ENCODE measurements at places on chromosomes 13 and 19. TPM values are rescaled to one million over a fixed set of nuclear protein-coding genes. Genes with fewer than 3 reads are reported as not detected.

Gene SHC2
- 50.8 TPM for total RNA-seq

Gene BEST2
- total RNA-seq = not detected

Gene ZNF628
- total RNA-seq = 4.7 TPM

- DNase-seq = no peak
Measured at GRCh38 chr19:41412953-41413352, 14.2 kb downstream of the B3GNT8 start.

- DNase-seq = no peak
Measured at GRCh38 chr13:51019026-51019425, 92.0 kb downstream of the C13orf42 start.

- DNase-seq = no peak
Measured at GRCh38 chr13:39149896-39150295, 111.6 kb downstream of the NHLRC3 start.

DNA sequence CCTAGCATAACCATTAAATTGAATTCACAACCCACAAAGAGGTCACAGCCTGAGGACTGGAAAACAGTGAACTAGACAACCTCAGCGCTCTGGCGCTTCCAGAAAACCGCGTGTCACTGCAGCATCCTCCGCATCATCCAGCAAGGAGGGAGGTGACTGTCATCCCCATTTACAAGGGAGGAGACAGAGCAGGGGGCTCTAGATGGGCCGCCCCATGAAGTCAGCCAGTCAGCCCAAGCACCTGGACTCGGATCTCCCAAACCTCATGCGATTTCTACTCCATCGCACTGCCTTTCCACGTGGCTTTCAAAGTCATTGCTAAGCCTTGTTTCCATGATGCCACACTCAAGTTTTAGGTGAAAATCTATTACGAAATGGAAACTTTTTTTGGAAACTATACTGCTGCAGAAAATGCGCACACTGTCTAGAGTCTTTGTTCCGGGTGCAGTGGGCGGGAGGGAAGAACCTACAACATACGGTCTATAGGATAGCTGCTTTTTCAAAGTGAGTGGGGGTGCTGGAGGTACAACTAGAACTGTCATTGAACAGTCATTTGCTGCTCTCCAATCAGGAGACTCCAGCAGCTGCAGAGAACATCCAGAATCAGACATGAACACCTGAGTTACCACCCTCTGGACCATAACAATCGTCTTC, 2.8 kb downstream of the AP3D1 start:
- DNase-seq = no peak

- DNase-seq = no peak
Measured at GRCh38 chr13:98482476-98483444, 94.1 kb downstream of the STK24 start.

DNA sequence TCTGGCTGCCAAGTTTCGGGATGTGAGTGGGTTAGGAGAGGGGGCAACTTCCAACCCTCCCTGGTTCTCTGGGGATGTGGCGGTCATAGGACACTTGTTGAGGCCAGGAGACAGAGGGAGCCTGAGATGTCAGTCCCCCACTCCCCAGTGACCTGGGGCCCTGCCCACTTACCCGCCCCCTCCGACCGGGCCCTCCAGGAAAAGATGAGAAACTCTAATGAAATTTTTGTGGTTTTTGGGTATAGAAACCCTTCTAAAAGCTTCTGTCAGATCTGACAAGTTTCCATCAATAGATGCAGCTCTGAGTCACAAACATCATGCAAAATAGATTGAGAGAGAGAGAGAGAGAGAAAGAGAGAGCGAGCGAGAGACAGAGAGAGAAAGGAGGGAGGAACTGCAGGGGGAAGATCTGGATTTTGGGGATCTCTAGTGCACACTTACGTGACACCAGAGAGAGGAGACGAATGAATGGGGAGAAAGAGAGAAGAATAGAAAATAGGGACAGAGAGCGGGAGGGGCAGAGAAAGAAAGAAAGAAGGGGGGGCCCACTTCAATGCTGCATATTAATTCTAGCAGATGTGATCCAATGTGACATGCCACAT, 94.0 kb downstream of the PTPRS start:
- DNase-seq = no peak

DNA sequence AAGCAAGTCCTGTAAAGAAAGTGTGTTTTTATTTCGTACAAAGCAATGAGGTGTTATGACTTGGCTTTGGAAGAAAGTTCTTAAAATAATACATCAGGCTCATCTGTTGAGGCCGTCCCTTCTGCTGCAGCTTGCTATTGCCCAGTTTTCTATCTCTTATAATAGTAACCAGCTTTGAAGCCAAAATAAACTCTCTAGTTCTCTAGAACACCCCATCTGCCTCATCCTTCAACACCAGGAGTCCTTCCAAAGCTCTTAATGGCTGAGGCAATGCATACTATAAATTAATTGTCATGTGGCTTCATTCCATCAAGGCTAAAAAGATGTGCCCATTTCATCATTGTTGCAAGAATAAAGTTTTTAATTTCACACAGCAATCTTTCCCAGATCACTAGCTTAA, 49.4 kb upstream of the IPO5 start:
- no peak for DNase-seq

- peak; percentile 89 for DNase-seq
Measured at GRCh38 chr19:751501-752341, 809 bp downstream of the MISP start.

- DNase-seq = no peak
Measured at GRCh38 chr13:64041296-64041695, 2625.6 kb upstream of the PCDH20 start.

DNA sequence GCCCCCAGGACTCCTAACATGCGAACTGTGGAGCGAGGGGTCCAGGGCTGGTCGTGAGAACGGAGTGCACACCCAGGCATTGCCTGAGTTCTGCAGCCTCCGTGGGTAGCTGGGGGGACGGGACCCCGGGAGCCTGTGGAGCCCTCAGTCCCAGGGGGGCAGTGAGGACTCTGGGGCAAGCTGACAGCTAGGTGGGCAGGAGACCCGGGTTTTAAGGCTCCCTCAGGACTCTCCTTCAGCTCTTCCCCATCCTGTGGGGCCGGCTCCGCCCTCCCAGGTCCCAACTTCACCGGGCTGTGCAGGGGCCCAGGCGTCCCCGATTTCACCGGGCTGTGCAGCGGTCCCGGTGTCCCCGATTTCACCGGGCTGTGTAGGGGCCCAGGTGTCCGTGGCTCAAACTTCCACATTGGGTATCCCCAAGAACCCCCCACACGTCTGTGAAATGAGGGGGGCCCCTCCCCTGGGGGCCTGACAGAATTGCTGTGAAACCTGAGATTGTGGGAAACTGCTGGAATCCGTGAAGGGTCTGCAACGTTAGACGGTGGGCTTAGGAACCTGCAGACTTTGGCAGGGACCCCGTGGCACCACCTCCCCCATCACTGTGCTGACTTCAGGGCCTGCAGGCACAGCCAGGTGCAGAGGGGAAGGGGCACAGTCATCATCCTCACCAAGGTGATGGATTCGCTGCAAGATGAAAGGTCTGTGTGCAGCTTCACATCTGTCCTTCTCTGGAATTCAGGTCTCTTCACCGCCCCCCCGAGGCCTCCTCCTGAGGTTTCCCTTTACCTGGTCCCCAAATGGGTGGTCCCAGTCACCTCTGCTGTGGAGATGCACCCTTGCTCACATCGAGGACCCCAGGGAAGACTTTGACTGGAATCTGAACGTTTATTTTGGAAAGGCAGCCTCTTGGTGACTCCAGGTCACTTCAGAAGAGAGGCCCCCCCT, 73.2 kb upstream of the MCF2L start:
- no peak for DNase-seq

DNA sequence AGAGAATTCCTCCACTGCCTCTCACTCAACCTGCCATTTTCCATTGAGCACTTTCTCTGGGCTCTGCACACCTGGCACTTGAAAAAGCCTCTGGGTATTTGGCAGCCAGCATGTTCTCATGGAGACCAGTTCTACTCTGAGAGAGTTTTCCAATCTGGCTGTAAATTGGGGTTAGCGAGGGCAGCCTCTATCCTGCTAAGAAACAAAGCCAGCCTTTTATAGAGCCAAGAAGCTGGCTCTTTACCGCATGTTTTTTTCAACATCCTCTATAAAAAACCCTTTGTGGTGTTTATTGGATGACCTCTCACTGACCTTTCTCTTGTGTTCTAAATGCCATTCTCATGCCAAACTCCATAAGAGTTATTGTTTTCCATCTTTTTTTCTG, 52.6 kb upstream of the RCBTB2 start:
- DNase-seq = no peak

DNA sequence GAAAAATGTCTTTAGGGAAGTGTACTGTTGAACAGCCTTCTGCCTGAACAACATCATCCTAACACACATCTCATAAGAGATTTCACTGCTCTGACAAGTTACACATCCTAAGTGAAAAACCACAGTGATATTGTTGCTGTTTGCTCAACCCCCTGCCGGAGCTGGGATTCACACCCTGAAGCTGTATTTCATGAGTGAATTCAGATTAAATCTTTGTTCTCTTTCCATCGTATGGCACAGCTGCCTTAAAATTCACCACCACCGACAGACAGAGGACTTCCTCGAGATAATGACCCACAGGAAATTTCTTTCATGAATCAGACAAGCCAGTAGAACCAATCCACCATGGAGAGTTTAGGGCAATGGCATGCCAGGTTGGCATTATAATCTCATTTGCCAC, 280.8 kb downstream of the DCT start:
- no peak for DNase-seq

DNA sequence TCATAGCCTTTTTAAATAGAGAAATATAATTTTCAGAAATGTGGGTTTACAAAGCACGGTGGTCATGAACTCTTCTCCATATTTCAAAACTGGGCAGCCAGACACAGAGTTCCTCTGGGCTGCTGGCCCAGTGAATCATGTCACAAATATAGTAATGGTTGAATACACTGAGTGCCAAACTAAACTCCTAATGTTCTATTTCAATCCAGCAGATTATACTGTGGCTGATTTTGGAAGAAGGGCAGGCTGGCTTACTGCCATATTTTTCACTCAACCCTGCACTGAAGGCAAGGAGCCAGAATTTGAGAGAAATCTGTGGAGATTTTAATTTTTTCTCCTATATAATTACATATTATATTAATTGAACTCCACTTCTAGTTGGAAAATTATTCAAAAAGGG, 17.0 kb upstream of the PRR20A start:
- DNase-seq = no peak

GRCh38 chr19:55109527-55110291, 7.7 kb downstream of the PPP1R12C start:
- no peak for DNase-seq

DNA sequence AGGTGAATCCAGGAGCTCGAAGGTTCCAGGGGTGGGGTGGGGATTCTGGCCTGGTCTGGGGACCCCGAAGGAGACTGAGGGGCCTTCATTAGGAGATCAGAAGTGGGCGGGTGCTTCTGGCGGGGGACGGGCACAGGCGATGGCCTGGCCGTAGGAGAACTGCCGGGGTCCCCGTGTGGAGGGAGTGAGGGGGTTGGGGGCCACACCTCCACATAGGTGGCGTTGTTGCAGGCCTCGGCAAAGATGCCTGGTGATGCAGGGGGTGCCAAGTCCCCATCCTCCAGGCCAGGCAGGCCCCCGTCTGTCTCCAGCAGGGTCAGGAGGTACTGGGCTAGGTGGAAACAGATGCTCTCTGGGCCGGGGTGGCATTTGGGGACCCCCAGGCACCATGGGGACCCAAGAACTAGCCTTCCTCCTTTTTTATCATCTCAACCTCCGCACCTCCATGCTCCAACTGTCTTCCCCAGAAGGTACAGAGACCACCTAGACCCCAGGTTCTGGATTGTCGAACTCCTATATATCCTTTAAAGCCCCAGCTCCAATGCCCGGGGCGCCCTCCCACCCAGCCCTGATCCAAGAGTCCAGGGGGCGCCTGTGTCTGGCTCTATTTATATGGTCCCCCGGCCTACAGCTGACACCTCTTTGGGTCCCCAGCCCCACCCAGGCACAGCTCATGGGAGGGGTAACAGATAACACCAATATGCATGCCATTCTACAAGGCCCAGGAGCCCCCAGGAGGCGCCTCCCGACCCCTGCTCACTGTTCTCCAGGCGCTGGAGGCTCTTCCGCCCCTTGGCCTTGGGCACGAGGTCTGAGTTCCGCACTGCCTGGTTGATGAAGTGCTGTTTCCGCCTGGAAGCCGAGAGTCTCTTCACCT, 8.2 kb downstream of the RNU6-9 start:
- DNase-seq = no peak

- DNase-seq = peak; percentile 60
Measured at GRCh38 chr19:17560205-17560595, 4.8 kb downstream of the COLGALT1 start.

DNA sequence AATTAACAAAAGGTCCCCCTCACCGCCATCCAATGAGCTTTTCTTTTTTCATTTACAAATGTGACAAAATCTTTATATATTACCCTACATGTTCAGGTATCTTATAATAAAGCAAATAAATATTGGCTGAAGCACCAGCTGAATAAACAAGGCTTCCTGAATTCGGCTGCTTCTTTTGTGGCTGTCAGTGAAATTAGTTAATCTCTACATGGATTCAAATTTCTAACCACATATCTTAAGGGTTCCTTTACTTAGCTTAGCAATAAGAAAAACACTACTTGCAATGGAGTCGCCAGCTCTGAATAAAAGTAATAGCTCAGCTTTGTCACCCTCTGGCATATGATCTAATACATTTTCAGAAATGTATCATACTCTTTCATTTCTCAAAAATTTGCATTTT, 104.3 kb downstream of the CCNA1 start:
- no peak for DNase-seq

- no peak for DNase-seq
Measured at GRCh38 chr13:48074006-48074405, 20.9 kb downstream of the MED4 start.

- DNase-seq = no peak
Measured at GRCh38 chr19:1799695-1800342, 12.3 kb downstream of the ATP8B3 start.

- no peak for DNase-seq
Measured at GRCh38 chr19:43778651-43779050, 2.1 kb downstream of the KCNN4 start.

DNA sequence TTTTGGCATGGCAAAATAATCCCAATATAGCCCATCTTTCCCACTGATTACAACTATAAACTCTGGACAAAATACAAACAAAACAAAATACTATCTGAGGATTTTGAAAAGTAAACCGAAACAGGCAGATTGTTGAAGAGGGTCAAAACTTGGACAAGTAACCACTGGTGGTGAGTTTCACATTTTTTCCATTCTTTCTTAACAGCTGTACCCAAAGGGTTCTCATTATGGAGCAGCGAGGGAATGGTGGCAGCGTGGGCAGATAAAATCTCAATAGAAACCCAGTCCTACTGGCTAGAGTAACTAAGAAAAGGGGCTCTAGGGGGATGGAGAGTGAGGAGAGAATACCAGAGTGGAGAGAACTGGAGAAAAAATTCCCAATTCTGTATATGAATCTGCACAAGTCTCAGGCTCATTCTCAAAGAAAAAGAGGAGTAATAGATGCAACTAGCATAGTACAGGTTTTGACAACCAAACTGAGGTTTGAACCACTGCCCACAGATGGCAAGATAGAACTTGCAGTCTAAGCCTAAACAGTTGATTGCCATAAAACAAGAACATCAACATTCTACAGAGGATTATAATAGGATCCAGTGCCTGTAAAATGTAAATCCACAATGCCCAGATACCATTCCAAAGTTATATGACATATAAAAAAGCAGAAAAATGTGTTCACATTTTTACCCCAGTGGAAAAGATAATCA, 284.5 kb downstream of the KCNRG start:
- DNase-seq = no peak
